Stimulated activated CD4-positive, alpha-beta T cell treated with anti-CD3 and anti-CD28 coated beads, Interleukin-1b, Interleukin-23, amount 100 ng/mL, for 1 hour (primary cell): ENCODE measurements at places on chromosomes 5 and 9.

DNA sequence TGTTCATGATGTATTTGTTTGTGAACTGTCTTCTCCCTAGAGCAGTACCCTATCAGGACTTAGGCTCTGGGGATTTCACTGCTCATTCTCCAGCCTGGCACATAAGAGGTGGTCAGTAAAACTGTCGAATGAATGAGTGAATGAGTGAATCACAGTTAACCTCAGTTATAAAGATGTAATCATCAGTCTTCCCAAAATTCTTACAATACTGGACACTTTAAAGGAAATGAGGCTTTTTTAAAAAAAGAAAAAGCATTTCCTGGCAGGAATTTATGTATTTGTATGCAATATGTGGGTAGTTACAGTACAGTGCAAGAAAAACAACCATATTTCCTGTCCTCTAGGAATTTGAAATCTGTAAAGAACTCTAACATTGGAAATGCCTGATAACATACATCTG, 59.6 kb downstream of the RAI14 start:
- DNase-seq, result no peak

DNA sequence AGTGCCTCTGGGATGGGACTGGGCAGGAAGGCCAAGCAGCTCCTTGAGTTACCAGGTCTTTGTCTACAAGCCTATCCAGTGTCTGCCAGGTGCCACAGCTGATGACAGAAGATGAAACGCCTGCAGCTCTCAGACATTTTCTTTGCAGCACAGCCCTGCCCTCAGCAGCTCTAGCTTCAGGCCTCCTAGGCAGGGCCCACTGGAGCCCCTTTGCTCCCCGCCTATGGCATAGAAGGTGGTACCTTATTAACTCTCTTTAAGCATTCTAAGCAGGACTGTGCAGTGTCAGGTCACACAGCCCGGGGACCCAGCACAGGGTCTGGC, 1.3 kb upstream of the SKP1 start:
- no peak for DNase-seq

GRCh38 chr5:145968970-145969713, 32.8 kb downstream of the SH3RF2 start:
- DNase-seq, result no peak

DNA sequence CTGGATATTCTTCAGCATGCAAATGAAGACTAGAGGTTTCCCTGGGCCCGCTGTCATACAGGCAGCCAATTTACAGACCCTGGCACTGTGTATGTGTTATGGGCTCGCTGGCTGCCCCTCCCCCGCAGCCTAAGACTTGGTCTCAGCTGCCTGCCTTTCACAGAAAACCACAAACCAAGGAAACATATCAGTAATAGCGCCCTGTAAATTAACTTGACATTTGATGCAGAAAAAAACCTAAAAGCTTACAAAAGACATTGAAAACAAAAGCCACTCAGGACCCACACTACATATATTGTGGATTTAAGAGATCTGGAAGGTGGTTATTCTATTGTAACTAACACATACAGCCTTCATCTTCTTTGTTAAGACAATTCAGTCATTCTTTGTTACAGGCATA, 287.0 kb upstream of the TMEM161B start:
- no peak for DNase-seq

DNA sequence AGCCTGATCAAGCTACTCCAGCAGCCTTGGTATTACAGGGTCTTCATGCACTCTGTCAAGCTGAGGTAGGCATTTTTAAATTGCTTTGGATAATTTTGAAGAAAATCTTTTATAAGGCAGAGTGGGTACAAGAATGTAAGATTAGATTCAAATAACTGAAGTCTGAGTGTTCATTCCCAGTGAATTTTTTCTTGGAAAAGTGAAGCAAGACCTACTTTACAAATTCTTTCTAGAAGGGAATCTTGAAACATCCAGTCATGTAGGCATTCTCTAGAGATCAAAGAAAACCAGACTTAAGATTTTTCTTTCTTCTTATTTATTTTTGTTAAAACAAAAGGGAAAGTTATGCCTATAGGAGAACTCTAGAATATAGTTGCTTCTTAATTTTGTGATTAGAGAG, 139.0 kb downstream of the FOCAD start:
- no peak for DNase-seq

DNA sequence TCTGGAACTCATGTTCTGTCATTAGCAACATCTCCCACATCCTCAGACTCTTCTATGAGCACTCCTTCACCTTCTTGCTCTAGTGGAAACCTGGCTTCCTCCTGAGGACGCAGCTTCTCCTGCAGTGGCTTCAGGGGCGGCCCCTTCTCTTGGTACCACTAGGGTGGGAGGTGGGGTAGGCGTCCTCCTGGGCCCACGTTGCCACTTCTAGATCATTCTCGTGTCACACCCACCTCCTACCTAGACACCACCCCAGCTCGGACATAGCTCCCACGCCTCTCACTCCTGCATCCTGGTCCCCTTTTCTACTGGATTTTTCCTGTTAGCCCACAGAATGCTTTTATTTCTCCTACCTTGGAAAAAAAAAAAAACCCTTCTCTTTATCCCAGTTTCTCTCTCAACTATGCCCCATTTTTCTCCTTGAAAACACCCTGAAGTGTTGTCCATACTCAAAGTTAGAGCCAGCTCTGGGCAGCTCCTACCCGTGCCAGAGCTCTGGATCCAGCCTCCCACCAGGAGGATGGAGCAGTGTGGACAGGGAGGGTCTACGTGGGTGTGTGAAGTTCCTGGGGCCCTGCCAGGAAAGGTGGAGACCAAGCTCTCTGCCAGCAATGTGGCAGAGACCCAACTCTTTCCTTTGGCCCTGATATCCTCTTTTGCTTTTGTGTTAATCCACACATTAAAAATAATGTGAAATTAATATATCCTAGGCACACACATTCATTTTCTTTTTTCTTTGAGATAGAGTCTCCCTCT, 179.2 kb downstream of the HSPA4 start:
- DNase-seq, result no peak

- no peak for DNase-seq
Observed at GRCh38 chr5:87277279-87277835, 9.7 kb downstream of the RASA1 start.
